ENCODE measurements at places on chromosomes 7 and 10. TPM values are rescaled to one million over a fixed set of nuclear protein-coding genes. Genes with fewer than 3 reads are reported as not detected.

DNA sequence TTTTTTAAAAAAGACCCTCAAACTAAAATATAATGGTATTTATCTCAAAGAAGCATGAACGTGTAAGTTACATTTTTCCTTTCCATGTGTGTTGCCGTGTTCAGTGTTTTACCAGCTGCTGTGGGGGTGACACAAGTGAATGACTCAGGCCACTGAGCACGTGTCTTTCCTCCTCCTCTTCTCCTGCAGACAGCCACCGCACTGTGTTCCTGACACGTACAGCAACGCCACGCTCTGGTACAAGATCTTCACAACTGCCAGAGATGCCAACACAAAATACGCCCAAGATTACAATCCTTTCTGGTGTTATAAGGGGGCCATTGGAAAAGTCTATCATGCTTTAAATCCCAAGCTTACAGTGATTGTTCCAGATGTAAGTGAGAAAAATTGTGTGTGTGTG lies 29.7 kb downstream of the TMEM248 start:
- DNase-seq: no peak

DNA sequence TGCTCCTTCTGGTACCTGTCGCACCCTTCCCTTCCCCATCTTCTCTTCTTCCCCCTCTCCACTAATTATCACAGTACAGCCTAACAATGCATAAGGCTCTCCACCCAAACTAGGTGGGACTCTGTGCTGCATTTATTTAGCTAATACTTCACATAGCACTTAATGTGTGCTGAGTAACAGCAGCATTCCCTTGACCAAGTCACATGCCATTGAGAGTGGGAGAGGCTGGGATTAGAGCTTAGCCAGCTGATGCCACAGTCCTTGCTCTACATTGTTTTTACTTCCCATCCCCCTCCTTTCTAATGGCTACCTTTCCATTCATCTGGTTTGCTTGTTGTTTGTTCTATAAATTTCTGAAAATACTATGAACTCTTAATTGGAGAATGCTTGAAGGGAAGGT lies 426.9 kb downstream of the LRMDA start:
- DNase-seq: no peak

DNA sequence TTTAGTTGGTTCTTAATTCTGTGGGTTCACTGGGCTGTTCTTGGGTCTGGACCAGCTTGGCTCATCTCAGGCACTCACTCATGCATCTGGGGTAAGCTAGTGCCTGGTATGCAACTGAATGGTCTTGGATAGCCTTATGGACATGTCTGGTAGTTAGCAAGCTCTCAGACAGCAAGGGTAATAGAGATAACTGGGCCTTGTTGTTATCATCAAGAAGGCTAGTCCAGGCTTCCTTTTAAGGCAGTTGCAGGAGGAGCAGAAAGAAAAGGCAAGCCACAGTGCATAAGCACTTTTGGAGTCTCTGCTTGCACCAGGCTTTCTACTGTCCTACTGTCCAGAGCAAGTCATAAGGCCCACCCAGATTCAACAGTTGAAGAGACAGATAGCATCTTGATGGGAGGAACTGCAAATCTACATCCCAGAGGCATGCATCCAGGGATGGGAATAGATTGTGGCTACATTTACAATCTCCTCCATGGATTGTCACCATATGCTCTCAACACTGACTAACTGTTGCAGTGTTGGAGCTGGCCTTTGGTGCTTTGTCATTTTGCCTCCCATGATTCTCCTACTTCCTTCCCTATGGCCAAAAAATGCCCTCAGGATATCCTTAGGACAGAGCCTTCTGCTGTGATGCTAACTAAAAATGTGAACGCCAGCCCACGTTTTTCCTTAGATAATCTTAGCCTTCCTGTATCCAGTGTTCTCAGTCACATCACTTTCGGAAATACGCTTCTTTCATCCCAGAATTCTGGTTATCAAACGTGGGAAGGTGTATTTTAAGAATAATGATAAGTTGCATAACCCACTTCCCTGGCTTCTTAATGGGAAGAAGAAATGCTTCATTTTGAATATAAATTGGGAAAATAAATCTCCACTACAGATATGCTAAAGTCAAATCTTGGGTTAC lies 3.6 kb downstream of the GIMAP4 start:
- no peak for DNase-seq

DNA sequence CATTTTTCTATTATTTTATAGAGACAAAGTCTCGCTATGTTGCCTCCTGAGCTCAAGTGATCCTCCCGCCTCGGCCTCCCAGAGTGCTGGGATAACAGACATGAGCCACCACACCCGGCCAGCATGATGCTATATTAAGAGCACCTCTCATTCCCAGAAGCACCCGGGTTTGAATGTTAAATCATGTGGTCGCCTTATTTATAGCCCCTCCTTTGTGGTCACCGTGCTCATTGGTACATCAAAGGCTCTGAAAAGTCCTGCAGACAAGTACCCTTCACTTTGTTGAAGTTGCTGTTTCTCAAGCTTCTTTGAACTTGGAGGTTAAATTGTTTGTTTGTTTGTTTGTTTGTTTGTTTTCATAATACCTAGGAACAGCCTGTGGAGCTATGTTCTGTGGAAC lies 40.0 kb downstream of the CLIP2 start:
- DNase-seq: no peak

The NEURL1 gene
- total RNA-seq: 2.2 TPM

Data from activated T-helper 2 cell treated with anti-CD3 and anti-CD28 coated beads, Interferon-gamma antibody, Interleukin-2, Interleukin-4, amounts not matched to agents 10 μg/mL and 5 μg/mL and 100 μg/mL, durations not matched to agents 14 hours and 24 hours and 36 hours (primary cell).